ENCODE measurements at places on chromosomes 3 and 15.

DNA sequence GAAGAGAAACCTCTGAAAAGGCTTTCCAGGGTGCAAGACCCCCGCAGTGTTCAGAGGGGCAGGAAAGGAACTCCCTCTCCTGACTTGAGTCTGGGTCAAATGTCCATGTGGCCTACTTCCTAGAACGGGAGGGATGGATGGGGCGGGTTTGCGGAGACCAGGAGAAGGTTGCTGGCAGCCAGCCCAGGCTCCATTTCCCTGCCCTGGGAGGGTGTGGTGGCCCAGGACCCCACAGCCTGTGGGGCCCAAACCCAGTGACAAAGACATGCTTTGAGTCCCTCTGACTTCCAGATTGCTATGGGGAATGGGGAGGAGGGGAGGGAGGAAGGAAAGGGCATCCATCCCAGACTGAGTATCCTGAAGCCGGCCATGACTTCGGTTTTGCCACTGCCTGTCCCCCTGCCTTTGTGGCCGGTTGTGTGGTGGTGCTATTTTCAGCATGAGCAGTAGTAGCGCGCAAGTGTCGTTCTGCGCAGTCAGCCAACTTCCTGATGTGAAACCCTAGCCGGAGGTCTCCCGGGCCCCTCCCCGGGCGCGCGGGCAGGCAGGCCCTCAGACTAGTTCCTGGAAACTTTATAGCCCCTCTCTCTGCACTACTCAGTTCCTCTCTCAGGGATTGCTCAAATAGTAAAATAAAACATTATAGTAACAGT, 24.4 kb downstream of the MAGEF1 start:
- no peak for DNase-seq

GRCh38 chr3:97278506-97278905, 464.1 kb downstream of the EPHA6 start:
- DNase-seq = no peak

DNA sequence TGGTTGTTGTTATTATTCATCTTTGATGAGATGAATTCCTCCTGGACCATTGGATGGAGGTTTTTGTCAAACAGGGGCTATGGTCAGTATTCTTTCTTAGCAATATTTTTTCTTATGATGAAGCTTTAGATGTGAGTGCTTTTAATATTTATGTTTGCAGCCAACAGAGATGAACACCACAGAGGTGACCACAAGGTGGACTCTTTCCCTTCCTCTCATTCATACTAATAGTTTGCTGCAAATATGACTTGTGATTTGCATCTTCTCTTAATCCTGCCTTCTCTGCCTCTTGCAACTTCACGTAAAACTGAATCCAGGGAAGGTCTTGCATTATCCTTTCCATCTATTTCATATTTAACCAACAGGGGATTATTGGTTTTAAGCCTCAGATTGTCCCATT, 473.1 kb upstream of the UBE2E2 start:
- DNase-seq = no peak

DNA sequence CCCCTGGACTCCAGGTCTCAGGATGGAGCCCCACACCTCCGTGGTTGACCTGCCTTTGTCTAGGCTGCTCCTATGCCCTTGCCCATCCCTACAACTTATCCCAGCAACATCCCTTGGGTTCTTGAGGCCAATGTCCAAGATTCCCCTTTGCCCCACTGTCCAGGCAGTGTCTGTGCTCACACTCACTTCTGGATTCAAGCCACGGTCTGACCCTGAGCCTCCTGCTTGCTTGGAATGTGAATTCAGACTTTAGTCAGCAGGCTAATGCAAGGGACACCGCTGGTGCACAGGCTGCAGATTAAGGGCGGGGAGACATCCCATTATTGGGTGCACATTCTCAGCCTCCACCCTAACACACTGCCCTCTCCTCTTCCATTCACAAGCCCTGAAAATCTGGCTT, 154.1 kb downstream of the WNT5A start:
- no peak for DNase-seq

GRCh38 chr15:80698676-80699075, 3.6 kb downstream of the ABHD17C start:
- DNase-seq = no peak

Measured in stimulated activated CD8-positive, alpha-beta memory T cell treated with anti-CD3 and anti-CD28 coated beads, Interleukin-15, amount 100 ng/mL, for 4 hours (primary cell).